ENCODE measurements at places on chromosomes 13 and 19.

DNA sequence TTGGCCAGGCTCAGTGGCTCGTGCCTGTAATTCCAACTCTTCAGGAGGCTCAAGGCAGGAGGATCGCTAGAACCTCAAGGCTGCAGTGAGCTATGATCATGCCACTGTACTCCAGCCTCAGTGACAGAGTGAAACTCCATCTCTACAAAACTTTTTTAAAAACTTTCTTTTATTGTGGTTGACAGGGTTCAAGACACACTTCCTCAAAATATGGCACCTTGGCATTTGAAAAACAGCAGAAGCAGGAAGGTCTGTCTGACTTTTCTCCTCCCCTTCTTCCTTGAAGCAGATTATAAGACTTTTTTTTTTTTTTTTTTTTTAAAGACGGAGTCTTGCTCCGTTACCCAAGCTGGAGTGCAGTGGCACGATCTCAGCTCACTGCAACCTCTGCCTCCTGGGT, 100.3 kb downstream of the TM9SF2 start:
- DNase-seq = no peak

DNA sequence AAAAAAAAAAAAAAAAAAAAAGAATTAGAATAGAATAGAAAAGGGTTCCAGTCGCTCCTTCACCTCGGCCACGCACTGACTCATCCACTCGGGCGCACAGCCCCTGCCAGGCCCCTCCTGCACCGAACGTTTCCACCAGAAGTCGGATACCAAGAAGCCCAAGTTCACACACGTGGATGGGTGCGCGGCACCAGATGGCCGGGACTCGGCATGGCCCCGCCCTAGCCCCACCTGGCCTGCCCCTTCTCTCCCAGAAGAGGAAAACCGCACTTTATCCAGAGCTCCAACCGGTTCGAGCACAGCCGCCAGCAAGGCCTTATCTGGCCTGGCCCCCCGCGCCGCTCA, 5.9 kb downstream of the PRR36 start:
- DNase-seq = no peak

DNA sequence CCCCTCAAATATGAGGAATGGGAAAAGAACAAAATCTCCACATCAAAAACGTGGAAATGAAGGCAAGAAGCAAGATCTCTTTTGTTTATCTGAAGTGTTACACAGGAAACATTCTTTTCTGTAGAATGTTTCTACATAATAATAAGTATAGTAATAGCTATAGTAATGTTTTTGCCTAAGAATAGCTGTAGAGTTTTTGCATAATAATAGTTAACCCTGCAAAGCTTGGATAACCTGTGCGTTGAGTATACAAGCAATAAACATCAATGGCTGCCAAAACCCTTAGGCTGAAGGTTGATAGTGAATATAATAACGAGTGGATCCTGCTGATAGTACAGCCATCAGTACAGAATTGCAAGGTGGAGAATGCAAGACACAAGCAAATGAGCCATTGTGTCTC, 11.1 kb upstream of the LILRA5 start:
- no peak for DNase-seq

DNA sequence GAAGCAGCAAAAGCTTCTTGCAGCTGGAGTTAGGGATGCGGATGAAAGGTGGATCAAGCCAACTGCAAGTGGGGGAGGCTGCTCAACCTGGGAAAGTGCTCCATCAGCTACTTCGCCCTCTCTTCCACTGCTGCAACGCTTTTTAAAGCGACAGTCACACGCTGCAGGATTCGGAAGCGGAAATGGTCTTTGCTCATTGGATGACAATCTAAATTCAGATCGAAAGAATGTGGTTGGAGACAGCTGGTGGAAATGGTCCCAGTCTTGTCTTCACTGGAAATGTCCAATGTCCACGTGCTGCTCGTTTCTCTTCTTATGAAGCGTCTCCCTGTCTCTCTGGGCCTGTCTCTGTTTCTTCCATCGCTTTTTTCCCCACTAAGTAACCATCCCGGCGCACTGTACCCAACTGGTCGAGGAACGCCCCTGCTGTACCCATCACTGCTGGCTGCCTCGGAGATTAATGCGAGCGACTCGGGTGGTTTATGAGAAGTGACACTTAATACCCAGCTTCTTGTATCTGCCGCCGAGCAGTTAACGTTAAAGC, 2.1 kb upstream of the FGF9 start:
- DNase-seq = no peak
